ENCODE measurements at places on chromosomes 7 and 10.
A peak's percentile ranks its signal among the peaks of the same experiment; 100 is the strongest.

DNA sequence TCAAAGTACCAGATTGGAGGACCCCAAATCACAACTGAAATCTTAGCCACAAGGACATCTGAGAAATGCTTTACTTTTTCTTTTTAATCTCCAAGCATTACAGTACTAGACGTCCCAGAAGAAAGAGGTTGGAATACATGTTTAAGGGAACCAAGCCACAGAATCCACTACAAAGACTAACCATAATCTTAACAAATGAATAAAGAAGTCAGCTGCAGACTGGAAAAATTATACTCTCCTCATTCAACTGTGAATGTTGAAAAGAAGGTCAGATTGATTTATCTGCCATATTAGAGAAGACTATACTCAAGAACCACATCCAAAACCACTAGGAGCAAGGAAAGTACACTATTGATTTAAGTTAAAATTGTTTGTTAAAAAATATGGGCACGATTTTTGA, 102.1 kb upstream of the ABCB5 start:
- no peak for DNase-seq

DNA sequence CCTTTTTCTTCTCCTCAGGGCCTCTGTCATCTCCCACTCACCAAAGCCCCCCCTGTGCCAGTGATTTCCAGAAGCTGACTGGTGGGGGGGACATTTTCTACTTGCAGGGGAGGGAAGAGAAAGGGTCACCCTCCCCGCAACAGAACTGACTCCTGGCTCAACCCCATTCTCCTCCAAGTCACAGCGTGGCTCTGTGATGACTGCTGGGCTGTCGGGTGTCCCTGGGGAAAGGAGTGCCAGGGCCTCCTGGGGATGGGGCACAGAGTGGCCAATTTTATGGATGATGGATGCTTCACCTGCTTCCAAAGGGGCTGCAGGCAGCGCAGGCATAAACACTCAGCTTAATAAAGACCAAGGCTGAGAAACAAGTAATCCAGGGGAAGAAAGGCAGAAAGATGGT, 523.0 kb downstream of the PTPRN2 start:
- DNase-seq, result no peak

- DNase-seq, result no peak
Measured at GRCh38 chr10:8337332-8337651, 282.8 kb downstream of the GATA3 start.

- peak; percentile 40 for DNase-seq
Measured at GRCh38 chr10:125982260-125982948, 86.0 kb downstream of the FANK1 start.

- no peak for DNase-seq
Measured at GRCh38 chr10:16856092-16856491, 38.9 kb upstream of the RSU1 start.

- DNase-seq, result peak; percentile 22
Measured at GRCh38 chr7:23863209-23863787, 153.3 kb downstream of the STK31 start.

GRCh38 chr10:119370972-119371703, 163.8 kb downstream of the GRK5 start:
- DNase-seq, result no peak

- no peak for DNase-seq
Measured at GRCh38 chr10:119525116-119525515, 17.4 kb downstream of the RGS10 start.

DNA sequence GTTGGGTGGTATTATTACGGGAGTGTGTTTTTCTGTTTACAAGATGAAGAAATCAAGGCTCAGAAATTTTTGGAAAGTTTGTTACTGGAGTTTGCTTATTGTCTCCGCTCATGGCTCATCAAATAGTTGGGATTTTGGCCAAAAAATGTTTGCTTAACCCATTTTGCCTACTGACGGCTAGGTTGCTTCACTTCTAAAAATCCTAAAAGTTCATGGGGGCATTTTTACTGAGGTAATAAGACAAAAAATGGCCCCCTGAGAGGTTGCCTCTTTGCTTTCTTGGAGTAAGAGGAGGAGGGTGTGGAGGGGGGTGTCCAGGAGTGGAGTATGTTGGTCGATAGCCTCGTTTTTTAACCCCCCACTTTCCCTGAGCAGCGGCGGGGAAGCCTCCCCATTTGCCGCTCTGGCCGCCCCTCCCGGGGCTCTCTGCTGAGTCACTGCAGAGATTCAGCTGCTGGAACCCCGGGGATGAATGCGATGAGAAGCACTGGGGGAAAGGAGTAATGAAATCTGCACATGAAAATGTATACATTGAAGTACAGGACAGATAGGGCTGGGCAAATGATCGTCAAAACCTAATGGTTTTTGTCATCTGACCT, 1.5 kb downstream of the MEST start:
- no peak for DNase-seq

DNA sequence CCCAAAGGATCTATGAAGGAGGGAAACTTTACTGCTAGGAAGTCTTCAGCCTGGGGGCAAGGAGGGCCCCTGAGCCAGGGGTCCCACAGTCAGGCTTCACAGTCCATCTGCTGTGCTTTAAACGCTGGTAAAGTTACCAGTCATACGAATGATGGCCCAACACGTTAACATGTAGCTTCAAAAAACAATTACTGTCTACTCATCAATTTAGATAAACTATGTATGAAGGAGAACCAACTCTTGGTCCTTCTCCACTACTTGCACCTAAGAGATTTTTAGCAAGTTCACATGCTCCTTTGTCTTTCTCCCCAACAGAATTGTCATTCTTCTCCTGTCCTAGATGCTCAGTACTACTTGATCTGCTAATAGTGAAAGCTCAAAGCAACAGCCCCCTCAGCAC, 16.6 kb downstream of the JCAD start:
- no peak for DNase-seq

DNA sequence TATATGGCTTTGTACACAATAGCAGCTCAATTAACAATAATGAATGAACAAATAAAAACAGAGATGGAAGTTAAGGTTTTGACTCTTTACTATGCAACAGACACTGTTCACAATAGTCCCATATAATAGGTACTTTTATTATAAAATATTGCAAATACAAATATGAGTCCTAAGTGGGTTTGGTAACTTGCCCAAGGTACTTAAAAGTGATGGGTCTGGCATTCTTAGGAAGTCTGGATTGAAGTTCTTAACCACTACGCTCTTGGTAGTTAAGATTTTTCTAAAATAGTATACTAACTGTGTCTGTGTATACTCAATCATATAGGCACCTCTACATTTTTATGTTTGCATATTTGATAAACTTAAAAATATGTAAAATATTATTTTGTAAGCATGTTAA, 55.5 kb downstream of the HGF start:
- no peak for DNase-seq

- DNase-seq, result peak; percentile 43
Measured at GRCh38 chr10:13613519-13613918, 26.8 kb downstream of the PRPF18 start.

- peak; percentile 5 for DNase-seq
Measured at GRCh38 chr7:124033095-124033806, 384 bp upstream of the TMEM229A start.

DNA sequence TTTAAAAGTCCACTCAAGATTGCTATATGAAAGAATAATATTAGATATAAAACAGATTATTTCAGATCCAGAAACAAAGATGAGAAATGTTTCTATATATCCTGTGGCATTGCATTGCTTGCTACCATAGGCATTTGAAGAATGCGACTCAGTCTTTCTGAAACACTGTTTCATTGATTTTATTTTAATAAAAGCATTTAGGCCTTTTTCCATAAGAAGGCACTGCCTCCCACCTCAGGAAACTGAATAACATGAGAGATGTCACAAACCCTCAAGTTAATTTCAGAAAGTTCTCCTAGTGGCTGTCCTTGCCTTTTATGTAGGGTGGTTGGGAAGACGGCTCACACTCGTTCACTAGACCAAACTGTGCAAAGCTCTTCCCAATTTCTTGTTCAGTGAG, 23.3 kb downstream of the PRPS1L1 start:
- DNase-seq, result no peak

DNA sequence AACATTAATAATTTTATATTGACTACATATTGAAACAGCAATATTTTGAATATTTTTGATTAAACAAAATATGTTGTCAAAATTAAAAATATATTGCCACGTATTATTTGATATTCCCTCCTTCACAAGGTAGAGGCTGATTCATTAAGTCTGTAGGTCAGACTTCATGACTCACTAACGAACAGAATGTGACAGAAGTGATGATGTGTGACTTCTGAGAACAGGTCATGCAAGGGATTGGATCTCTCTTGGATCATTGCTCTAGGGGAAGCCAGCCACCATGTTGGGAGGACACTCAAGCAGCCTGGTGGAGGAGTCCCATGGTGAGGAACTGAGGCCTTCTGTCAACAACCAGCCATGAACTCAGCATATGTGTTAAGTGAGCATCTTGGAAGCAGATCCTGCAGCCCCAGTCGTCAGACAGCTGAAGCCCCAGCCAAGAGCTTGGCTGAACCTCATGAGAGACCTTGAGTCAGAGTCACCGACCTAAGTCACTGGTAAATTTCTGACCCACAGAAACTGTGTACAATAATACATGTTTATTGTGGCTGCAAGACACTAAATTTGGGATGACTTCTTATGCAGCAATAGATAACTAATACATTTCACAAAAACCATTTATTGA, 66.6 kb downstream of the HTR5A start:
- no peak for DNase-seq

DNA sequence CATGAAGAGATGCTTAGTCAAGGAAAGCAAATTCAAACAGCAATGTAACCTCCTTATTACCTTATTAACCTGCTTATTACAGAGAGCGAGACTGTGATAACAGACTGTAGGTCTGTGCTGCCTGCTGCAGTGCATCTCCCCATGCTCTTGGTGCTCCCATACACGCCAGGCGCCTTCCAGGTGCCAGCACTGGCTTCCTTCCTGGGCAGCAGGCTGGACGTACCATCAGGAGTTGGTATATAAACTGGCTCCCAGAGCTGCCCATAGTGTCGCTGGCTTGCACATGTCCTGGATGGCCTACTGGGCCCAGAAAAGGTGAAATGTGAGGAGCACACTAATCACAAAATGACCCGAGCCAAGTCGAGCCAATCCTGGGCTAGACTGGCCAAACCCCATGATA, 13.5 kb downstream of the ATP6V0E2 start:
- no peak for DNase-seq

GRCh38 chr7:110733221-110733620, 357.7 kb upstream of the LRRN3 start:
- DNase-seq, result no peak

DNA sequence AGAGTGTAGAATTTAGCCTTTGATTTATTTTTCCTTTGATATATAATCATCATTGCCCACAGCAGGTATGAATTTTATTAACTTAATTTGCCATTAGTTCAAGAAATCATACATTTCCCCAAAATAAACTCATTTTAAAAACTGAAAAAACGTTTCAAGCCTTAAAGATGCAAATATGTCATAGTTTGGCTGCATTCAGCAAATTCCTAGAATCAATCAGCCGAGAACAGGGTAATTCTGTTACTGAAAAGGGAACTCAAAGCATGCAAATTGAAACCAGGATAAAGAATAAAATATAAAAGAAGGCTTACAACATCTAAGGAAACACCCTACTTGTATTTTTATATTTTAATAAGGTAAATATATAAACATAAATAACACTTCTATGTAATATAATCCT, 233.8 kb upstream of the PRKCQ start:
- no peak for DNase-seq

- no peak for DNase-seq
Measured at GRCh38 chr7:117018713-117019112, 65.4 kb downstream of the ST7 start.

DNA sequence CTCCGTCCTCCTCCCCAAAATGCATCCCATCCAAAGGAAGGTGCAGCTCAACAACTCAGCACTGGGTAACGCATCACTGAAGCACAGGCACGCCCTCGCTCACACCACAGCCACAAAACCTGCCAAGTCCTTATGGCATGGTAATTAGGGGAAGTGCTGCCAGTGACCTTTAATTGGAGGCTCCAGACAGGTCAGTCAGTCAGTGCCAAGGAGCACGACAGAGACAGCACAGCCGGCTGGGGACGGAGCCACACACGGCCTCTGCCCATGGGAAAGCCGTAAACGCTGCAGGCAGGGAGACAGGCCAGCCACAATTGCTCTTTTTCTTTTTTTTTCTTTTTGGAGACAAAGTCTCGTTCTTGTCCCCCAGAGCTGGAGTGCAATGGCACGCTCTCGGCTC, 146.5 kb downstream of the MAD1L1 start:
- DNase-seq, result no peak

DNA sequence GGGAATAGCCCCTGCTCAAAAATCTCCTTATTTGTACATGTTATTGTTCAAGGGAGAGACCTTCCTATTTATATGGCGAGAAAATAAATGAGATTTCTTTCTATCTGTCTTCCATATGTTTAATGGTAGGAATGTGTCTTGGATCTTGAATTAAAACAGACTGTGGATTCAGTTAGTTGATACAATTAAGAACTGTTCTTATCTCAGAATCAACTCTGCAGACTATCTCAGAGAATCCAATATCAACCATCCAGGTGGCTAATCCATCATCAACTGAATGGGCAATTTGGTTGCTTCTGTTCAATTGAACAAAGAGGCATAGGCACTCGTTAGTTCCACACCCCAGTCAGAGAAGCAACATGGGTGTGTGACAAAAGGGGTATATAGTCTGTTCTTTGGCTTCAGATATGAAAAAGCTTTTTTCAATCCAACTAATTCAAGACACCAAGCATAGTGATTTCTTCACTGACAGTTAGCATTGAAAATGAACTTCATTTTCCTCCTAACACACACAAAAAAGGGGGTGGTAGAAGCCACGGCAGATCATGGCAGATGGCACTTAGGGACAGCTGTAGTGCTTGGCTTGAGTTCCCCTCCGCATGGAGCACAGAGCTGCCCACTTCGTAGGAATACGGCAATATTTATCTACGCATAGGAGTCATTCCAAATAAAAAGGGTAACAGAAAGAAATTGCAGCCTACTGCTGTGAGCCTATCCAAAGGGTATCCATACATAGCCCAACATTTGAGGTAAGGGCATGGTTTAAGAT, 135.9 kb downstream of the KIAA1217 start:
- DNase-seq, result peak; percentile 25
